ENCODE measurements at places on chromosomes 5 and 9. TPM values are rescaled to one million over a fixed set of nuclear protein-coding genes. Genes with fewer than 3 reads are reported as not detected.
A peak's percentile ranks its signal among the peaks of the same experiment; 100 is the strongest.

GRCh38 chr5:139960723-139961383 is 82.2 kb downstream of the NRG2 start:
- DNase-seq: peak; percentile 16

Gene TLE4
- 35.3 TPM for total RNA-seq

DNA sequence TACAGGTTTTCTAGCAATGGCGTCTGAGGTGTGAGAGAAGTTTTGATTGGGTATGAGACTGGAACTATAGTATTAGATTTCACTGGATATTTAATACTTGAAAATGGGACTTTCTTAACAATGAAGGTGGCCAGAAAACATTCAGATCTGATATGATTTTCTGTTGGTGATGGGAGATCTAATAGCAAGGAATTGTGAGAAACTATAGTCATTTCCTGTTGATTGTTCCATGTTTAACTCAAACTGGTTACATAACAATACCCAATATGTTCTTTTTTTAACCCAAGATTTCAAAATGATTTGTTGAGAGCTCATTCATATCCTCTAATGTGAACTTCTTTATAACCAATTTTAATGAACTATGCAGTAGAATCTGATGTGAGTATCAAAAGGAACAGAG is 793.2 kb upstream of the RGMB start:
- no peak for DNase-seq

- no peak for DNase-seq
These were observed 133.9 kb downstream of the PTTG1 start for GRCh38 chr5:160555581-160555970.

- no peak for DNase-seq
These were observed 6.4 kb upstream of the EGR1 start for GRCh38 chr5:138458856-138459255.

DNA sequence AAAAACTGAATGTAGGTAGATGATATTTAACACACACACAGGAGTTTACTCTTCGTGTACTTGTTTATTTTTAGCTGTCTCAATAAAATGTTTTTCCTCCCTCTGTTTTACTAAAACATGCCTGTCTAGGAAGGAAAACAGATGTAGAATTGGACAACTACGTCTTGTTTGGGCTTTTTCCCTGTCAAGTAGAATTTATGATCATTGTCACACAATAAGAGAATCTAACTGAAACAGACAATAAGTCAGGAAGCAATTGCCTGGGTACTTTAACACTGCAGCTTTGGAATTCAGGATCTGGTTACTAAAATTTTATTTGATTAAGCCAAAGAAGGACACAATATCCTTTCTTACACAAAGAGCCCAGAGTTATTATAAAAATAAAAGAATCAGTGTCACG is 164.2 kb downstream of the ZDHHC21 start:
- no peak for DNase-seq

- DNase-seq: no peak
These were observed 4.2 kb upstream of the NR5A1 start for GRCh38 chr9:124511426-124511840.

- DNase-seq: no peak
These were observed 49.4 kb upstream of the ERBIN start for GRCh38 chr5:65876970-65877369.

- no peak for DNase-seq
These were observed 282.5 kb upstream of the IRX4 start for GRCh38 chr5:2165203-2165602.

DNA sequence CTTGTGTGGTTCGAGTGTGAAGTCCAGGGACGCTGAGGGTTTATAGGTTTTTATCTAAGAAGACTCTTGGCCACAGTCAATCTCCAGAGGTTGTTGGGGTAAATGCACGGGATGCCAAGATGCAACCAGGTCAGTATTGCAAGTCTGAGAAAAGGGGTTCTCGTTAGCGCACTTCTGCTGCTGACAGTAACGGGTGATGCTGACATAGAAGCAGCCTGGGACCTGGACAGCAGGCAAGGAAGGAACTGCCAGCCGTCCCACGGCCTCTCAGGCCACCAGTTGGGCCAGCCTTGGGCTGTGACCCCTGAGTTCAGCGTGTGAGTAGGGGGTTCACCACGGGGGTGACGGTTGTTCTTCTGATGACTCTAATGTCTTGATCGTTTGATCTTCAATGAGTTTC is 39.0 kb downstream of the TENT4A start:
- no peak for DNase-seq

DNA sequence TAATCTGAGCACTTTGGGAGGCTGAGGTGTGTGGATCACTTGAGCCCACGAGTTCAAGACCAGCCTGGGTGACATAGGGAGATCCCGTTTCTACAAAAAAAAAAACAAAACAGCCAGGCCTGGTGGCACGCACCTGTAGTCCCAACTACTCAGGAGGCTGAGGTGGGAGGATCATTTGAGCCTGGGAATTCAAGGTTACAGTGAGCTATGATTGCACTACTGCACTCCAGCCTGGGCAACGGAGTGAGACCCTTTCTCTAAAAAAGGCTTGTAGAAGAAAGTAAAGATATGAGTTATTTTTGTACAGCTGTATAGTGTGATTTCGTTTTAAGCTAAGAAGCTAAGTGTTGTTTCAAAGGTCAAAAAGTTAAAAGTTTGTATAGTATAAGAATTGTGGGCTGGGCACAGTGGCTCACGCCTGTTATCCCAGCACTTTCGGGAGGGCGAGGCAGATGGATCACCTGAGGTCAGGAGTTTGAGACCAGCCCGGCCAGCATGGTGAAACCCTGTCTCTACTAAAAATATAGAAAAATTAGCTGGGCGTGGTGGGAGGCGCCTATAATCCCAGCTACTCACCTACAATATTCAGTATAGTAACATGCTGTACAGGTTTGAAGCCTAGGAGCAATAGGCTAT is 18.8 kb downstream of the UBE2R2 start:
- no peak for DNase-seq

DNA sequence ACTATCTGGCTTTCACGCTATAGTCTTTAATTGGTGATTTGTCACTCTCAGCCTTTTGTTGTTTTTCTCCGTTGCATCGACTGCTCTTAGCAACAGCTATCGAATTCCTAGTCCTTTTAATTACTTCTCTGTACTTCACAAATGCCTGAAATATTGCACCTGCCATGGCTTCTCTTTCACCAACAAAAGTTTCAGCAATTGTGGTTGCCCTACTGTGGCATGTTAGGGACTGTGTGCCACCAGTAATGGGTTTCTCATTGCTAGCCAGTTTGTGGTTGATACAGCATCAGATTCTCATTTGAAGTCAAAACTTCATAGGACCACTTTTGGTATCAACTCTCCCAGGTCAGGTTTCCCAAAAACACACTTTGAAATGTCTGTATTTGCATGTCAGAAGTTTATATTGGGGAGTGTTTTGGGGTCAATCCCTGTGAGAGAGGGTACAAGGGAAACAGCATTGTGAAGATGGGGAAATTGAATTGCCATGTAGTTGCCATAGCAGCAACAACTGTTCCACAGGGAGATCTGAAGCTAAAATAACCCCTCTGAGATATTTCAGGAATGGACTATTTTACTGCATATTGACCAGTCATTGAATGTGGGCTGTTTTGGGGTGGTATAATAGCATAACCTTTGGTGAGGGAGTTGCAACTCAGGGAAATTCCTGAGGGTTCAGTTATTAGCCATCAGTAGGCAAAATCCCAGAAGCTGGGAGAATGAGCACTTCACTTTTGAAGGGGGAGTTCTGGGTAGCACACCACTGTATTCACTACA is 99.2 kb downstream of the WDR70 start:
- no peak for DNase-seq

- DNase-seq: no peak
These were observed 66.1 kb downstream of the KLHL3 start for GRCh38 chr5:137669811-137670210.

GRCh38 chr5:118440496-118440895 is 547.9 kb downstream of the DTWD2 start:
- DNase-seq: no peak

Data from activated naive CD8-positive, alpha-beta T cell treated with anti-CD3 and anti-CD28 coated beads for 36 hours (primary cell).